Neural crest cell (in vitro differentiated cells): ENCODE measurements at places on chromosomes 7 and 10. TPM values are rescaled to one million over a fixed set of nuclear protein-coding genes. Genes with fewer than 3 reads are reported as not detected.

DNA sequence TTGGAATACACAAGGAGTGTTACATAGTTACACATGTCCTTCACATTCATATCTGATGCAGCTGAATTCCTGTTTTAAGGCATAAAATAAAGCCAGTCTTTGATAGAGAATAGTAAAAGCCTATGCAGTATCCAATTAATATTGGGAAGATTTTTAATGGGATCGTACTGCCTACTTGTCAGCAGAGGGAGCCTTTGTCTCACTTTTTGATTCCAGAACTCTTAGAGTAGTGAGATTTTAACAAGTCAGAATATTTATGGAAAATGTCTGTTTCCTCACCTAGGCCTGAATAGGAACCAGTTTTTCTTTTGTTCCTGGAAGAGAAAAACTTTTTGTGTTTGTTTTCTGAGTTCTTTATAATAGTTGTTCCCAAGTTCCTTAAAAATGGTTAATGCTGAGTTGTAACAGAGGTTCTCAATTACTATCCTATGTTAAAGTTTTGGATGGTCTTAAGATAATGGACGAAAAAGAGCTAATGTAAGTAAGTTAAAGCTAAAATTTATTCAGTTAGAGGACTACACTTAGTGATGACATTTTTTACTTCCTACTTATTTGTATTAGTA lies 114.0 kb downstream of the BBS9 start:
- no peak for DNase-seq
- H3K27me3 ChIP-seq = no peaks in the 10 kb centered on the region
- H3K4me3 ChIP-seq = no peak overlapping the region
- H3K4me1 ChIP-seq = no peaks in the 10 kb centered on the region

CAMK1D gene
- total RNA-seq = 6.4 and 6.5 TPM in 2 replicates

- no peaks in the 10 kb centered on the region for H3K4me1 ChIP-seq
- H3K4me3 ChIP-seq = no peak overlapping the region
- H3K27ac ChIP-seq = no peak overlapping the region
- no peaks in the 10 kb centered on the region for H3K36me3 ChIP-seq
- no peaks in the 10 kb centered on the region for H3K27me3 ChIP-seq
- no peak for DNase-seq
These were observed 69.2 kb downstream of the CNTNAP2 start for GRCh38 chr7:146185844-146186243.

DNA sequence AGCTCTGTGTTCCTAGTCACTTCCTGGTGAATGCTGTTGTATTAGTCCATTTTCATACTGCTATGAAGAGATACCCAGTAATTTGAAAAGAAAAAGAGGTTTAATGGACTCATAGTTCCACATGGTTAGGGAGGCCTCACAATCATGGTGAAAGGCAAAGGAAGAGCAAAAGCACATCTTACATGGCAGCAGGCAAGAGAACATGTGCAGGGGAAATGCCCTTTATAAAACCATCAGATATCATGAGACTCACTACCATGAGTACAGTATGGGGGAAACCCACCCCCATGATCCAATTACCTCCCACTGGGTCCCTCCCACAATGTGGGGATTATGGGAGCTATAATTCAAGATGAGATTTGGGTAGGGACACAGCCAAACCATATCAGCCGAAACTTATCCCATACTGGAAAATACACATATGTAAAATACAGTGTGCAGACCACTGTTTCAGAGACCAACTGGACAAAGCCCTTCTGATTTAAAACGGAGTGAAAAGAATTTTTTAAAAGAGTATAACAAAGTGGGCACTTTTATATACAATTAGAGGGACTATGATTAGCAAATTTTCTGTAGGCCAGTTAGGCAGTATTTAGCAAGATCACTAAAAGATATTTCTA lies 8.0 kb downstream of the CYREN start:
- peaks cover 65% of the 10 kb centered on the region for H3K36me3 ChIP-seq
- no peak overlapping the region for H3K27ac ChIP-seq
- H3K4me3 ChIP-seq = no peak overlapping the region
- peaks cover 25% of the 10 kb centered on the region for H3K4me1 ChIP-seq
- no peaks in the 10 kb centered on the region for H3K27me3 ChIP-seq
- DNase-seq = no peak

ZKSCAN5 gene
- total RNA-seq = 21.5 and 21.7 TPM in 2 replicates

GRCh38 chr10:97016728-97017473 lies 168.9 kb downstream of the SLIT1 start:
- no peaks in the 10 kb centered on the region for H3K36me3 ChIP-seq
- peaks cover 18% of the 10 kb centered on the region for H3K4me1 ChIP-seq
- H3K27me3 ChIP-seq = peaks cover 64% of the 10 kb centered on the region
- H3K27ac ChIP-seq = peak overlapping the region; percentile 83

LIPN gene
- not detected in 2 replicates for total RNA-seq

TRIM4 gene
- total RNA-seq = 8.9 and 10.4 TPM in 2 replicates

DNA sequence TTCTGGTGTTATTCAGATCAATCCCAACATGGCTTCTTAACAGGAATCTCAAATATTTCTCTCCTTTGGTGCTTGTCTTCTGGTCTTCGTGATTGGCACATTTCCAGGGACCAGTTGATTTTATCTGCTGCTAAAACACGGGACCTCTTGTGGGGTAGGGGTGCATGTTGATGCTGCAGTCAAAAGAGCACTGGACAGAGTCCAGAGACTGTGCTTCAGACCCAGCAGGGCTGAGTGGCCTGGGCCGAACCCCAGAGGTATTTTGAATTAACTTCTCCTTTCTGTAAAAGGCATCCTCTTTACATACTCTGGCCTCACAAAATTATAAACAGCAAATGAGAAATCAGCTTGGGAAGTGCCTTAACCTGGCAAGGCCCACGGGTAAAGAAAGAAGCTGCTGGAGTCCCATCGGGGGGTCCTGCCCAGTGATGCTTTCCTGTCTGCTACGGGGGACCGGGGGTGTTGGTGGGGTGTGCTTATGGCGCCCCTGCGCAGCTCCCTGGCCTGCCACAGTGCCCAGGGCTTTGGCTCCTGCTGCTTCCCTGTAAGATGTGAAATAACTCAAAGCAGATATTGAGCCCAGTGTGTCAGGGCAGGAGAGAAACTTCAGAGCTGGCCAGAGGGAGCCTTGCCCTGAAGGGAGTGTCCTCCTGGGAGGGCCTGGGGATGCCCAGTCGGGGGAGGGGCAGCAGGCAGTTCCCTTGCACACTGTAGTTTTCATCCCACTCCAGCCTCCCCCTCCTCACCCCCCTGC lies 230.5 kb downstream of the TCF7L2 start:
- DNase-seq = no peak
- no peak overlapping the region for H3K27ac ChIP-seq
- H3K36me3 ChIP-seq = no peaks in the 10 kb centered on the region
- H3K4me1 ChIP-seq = peaks cover 29% of the 10 kb centered on the region

FAM221A gene
- total RNA-seq = 10.3 and 11.1 TPM in 2 replicates

DNA sequence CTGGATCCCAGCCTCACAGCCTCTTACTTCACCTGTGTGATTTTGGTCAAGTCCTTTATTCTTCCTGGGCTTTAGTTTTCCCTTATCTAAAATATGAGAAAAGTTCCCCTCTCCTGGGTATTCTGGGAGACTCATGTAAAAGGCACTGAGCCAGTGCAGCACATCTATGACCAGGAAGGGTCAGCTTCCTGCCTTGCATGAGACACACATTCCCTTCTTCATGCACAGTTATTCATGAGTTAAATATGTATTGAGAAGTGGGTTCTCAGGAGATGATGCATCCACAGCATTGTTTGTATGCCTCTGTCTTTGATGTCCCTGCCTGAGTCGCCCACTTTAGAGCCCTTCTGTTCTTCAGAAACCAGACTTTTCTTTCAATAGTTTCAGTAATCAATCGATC lies 33.3 kb downstream of the EGFR start:
- no peaks in the 10 kb centered on the region for H3K27me3 ChIP-seq
- H3K27ac ChIP-seq = no peak overlapping the region
- no peaks in the 10 kb centered on the region for H3K36me3 ChIP-seq
- no peak overlapping the region for H3K4me3 ChIP-seq

DNA sequence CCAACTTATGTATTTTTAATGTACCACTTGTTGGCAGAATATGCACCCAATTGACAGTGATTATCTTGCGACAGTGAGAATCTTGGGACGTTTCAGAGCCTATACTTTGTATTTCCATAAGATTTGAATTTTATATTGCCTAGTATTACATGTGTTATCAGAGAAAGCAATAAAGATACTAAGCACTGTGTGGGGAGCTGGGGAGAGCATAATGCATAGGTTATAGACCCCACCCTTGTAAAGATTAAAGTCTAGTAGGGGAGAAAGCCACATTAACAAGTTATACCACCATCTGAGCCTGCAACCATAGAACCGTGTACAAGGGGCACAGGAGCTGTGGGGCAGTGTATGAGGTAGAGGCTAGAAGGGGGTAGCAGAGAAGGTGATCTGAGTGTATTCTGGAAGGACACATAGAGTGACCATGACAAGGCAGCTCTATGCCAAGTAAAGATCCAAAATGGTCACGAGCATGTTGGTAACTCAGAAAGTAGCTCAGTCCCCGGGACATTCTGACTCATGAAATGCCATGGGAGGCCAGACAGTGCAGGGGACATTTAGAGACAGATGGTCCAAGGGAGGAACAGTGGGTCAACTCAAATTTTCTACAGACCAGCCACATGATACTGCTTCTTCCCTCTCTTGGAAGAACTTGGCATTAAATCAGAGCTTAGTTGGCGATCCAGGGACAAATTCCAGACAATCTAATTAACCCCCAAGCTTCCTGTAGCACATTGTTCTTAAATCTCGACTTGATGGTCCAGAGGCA lies 84.5 kb downstream of the ADRA2A start:
- no peak overlapping the region for H3K27ac ChIP-seq
- no peak for DNase-seq
- no peaks in the 10 kb centered on the region for H3K36me3 ChIP-seq
- peaks cover 18% of the 10 kb centered on the region for H3K27me3 ChIP-seq
- no peaks in the 10 kb centered on the region for H3K4me1 ChIP-seq

DNA sequence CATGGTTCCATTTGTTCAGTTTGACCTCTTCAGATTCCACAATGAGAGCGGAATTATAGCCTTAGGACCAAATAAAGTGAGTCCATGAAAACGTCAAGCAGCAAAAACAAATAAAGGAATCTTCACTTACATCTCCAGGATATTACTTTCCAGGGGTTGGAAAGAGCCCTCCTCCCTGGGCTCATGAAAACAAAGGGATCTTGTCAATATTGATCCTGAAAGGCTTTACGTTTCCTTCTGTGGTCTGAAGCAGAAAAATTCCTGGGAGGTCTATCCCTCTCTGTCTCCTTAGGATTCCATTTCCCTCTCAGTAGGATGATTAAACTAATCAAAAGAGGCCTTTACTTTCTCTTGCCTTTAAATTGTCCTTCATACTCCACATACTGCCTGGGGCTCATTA lies 293.5 kb downstream of the GPAM start:
- H3K27me3 ChIP-seq = no peaks in the 10 kb centered on the region
- H3K4me3 ChIP-seq = no peak overlapping the region
- peak overlapping the region; percentile 16 for H3K27ac ChIP-seq
- H3K4me1 ChIP-seq = peaks cover 10% of the 10 kb centered on the region
- DNase-seq = no peak

CALML5 gene
- total RNA-seq = not detected in 2 replicates

DNA sequence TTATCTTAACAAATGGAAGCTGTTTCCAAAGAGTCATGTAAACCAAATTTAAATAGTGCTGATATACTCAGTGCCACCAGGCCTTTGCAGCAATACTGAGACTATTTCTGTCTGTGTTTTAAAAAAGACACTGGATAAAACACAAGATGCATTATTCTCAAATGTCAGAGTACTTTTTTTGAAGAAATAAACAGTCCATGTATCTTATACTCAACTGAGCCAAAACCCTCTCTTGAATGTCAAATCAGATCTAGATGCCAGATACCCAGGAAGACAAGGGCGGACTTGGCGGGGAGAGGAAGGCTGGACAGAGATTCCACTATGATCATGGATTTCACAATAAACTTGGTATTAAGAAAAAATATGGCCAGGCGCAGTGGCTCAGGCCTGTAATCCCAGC lies 127.6 kb downstream of the COBL start:
- no peaks in the 10 kb centered on the region for H3K4me1 ChIP-seq
- no peak overlapping the region for H3K27ac ChIP-seq
- no peak for DNase-seq
- H3K36me3 ChIP-seq = no peaks in the 10 kb centered on the region

DNA sequence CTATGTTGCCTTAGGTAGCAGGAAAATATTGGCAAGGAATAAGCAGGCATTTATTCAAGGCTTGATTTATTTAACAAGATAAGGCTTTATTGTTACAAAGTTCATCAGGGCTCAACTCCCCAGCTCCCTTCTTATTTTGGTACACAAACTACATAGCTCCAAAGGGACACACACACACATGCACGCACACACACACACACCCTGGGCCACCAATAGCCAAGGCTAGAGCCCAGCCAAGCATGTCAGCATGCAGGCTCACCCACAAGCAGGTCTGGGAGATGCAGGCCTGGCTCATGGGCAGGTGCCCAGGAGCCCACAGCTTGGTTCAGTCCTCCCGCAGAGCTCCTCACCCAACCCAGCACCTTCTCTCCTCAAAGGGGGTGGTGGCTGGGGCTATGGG lies 23.4 kb downstream of the LEP start:
- no peak for DNase-seq
- H3K36me3 ChIP-seq = no peaks in the 10 kb centered on the region
- H3K4me3 ChIP-seq = no peak overlapping the region
- peaks cover 19% of the 10 kb centered on the region for H3K4me1 ChIP-seq

DNA sequence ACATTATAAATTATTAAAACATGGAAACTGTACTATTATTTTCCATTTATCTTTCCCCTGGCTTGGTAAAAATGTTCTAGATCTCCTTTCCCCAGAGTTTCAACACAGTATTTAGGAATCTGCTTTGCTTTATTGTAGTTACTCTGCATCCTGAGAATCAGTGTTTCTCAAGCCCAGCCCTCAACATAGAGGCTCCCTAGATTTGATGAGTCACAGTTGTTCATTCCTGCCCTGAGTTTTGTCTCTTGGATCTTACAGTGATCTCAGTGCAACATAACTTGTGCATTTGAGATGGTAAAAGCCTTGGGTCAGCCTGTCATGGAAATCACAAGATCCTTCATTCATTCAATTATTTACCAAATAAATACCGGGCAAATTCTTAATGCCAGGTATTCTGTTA lies 63.0 kb downstream of the VAX1 start:
- peaks cover 27% of the 10 kb centered on the region for H3K27me3 ChIP-seq
- no peaks in the 10 kb centered on the region for H3K36me3 ChIP-seq
- H3K4me1 ChIP-seq = no peaks in the 10 kb centered on the region

GBX1 gene
- 2.0 and 2.4 TPM in 2 replicates for total RNA-seq

ANKRD61 gene
- total RNA-seq = 0.70 and 0.80 TPM in 2 replicates

FAM171A1 gene
- 64.2 and 70.4 TPM in 2 replicates for total RNA-seq

GRCh38 chr7:1777122-1777521 lies 107.0 kb downstream of the ELFN1 start:
- DNase-seq = no peak
- H3K27ac ChIP-seq = no peak overlapping the region
- peaks cover 6% of the 10 kb centered on the region for H3K36me3 ChIP-seq
- H3K4me1 ChIP-seq = no peaks in the 10 kb centered on the region
- peaks cover 7% of the 10 kb centered on the region for H3K27me3 ChIP-seq

FZD8 gene
- 3.5 and 3.7 TPM in 2 replicates for total RNA-seq

SAMD9 gene
- 0.21 and 0.30 TPM in 2 replicates for total RNA-seq
